HT1080 (cell line): ENCODE measurements at places on chromosomes 11 and 22. TPM values are rescaled to one million over a fixed set of nuclear protein-coding genes. Genes with fewer than 3 reads are reported as not detected.

DNA sequence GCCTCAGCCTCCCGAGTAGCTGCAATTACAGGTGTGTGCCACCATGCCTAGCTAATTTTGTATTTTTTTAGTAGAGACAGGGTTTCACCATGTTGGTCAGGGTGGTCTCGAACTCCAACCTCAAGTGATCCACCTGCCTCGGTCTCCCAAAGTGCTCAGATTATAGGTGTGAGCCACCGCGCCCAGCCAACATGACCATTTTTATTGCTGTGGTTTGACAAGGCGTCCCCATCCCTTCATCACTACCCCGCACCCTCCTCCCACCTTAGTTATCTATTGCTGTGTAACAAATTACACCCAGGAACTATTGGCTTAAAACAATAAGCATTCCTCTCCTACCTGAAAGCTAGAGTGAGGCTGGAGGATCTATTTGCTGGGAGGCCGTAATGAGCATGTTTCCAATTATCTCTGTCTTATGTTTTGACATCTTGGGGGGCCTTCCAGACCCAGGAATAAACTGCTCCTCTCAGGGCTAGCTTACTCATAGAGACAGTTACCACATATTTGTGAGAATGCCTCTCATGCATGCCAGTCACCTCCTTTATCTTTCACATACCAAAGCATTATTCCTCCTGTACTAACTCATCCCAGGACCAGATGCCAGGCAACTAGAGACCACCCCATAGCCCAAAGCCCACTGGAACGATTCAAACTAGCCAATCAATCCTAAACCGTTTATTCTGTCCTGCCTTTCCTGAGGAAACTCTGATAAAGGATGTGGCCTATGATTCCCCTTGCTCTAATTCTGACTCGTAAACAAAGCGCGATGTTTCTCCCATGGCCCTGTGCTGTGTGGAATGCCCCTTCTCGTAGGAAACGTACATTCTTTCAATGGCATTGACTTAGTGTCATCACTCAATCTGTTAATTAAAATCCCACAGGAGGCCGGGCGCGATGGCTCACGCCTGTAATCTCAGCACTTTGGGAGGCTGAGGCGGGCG is 19.4 kb downstream of the SNU13 start:
- peak; percentile 62 for DNase-seq

DNA sequence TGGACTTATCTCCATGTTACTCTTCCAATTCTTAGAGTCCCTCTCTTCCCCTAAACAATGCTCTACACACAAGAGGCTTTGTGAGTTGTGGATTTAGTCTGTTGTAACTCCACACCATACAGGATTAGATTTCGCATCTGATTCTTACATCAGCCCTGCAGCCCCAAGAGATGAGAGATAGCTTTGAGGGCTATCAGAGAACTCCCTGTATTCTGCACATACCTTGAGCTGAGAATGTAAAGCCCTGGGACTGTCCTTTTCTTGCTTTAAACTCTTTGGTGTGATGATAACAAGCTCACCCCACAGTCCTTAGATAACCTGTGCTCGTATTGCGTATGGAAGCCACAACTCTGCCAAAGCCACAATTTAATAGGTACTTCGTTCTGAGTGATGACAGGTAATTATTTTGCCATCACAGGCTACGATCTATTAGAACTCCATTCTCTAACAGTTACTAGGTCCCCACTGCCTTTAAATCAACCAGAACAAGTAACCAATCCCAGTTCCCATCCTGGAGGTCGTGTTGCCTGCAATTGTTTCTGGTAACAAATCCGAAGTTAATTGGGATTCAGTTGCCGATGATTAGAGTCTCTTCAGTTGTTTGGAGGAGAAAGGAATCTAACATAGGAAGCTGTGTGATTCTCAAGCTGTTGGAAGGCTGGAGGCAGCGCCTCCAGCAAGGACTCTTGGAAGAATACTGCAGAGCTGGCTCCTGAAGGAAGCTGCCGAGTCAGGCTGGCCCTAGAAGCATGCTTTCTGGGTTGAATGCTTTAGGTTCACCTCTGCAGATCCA is 1.3 kb upstream of the PARVG start:
- DNase-seq = no peak

GRCh38 chr11:15774388-15774939 is 581.9 kb downstream of the SOX6 start:
- DNase-seq = no peak

DNA sequence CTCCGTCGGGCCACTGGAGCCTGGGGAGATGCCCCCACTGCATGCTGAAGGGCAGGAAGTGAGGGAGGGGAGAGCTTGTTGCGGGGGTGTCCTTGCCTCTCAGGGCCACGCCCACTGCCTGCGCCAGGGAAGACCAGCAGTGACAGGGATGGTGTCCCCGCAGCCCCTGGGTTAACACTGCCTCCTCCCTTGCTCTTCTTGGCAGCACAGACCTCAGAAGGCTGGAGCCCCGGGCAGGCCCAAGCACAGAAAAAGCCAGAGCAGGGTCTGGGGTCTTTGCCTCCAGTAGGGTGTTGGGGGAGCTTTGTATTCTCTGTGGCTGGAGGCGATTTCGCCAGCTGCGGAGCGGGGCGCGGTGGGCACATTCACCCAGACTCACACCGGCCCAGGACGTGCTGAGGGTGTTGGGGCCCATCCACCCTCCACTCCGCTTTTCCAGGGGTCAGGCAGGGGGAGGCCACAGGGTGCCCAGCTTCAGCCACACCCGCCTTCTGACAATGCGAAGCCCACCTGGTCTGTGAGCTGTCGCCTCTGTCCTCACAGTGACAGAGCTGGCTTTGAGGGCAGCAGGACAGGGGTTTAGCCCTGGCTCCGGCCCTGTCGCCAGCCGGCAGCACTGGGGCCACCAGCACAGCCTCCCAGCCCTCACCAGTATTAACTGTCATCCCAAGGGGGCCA is 83.7 kb downstream of the CDKN1C start:
- no peak for DNase-seq

GRCh38 chr22:27393371-27393770 is 408.2 kb downstream of the MN1 start:
- DNase-seq = no peak

- DNase-seq = peak; percentile 16
These were observed 1.4 kb downstream of the TRPC6 start for GRCh38 chr11:101582236-101582988.

- DNase-seq = no peak
These were observed 60.6 kb upstream of the RASD2 start for GRCh38 chr22:35479985-35480550.

- DNase-seq = no peak
These were observed 12.2 kb downstream of the FAR1 start for GRCh38 chr11:13680501-13681264.

DNA sequence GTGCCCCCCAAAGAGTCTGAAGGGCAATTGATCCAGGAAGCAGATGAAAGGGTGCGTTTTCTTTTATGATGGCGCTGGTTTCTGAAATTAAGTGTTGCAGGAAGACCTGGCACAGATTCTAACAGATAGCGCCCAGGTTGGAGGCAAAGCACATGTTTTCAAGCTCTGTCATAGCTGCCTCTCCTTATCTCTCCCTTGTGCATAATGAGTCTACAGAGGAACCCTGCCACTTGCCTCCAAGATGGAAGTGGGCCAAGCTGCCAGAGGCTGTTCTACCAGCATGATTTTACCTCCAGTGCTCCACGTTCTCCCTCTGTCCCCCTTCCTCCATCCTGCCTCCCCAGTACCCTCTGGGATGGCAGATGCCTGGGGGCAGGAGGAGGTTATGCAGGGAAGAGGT is 30.0 kb upstream of the TLCD5 start:
- no peak for DNase-seq

GRCh38 chr11:44731685-44732430 is 5.1 kb downstream of the TSPAN18 start:
- no peak for DNase-seq

- DNase-seq = peak; percentile 52
These were observed 12.4 kb upstream of the PRRG4 start for GRCh38 chr11:32817181-32817851.

DNA sequence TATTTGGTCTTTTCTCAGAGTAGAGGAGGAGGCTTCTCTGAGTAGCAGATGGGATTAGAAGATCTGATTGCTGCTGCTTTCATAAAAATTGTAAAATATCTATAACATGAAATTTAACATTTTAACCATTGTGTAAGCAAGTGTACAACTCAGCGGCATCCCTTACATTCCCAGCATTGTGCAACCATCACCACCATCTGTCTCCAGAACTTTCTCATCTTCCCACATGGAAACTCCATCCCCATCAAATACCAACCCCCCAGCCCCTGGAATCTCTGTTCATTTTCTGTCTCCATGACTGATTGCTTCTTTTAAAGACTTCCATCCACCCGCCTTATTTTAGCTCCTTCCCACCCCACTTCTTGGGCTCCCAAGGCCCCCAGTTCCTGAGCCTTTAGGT is 32.3 kb downstream of the MRGPRD start:
- no peak for DNase-seq

DNA sequence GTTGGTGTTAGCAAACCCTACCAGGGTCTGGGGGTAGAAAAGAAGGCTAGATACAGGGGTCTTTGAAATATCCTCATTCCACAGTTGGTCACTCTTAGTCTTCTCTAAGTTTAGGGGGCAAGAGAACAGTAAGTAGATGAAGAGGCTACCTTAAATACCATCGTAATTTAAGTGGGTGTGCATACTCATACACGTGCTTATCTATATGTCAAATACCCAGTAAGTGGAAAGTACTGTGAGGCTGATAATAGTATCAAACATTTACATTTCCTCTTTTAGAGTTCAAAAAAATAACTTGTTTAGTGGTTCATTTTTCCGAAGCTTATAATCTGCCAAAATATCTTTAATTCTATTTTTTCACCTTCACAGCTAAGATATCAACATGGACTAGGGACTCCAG is 90.7 kb downstream of the WNT11 start:
- DNase-seq = no peak

- DNase-seq = no peak
These were observed 8.4 kb upstream of the OR52J3 start for GRCh38 chr11:5037926-5038325.

GRCh38 chr22:45511847-45512261 is 9.2 kb downstream of the FBLN1 start:
- no peak for DNase-seq

DNA sequence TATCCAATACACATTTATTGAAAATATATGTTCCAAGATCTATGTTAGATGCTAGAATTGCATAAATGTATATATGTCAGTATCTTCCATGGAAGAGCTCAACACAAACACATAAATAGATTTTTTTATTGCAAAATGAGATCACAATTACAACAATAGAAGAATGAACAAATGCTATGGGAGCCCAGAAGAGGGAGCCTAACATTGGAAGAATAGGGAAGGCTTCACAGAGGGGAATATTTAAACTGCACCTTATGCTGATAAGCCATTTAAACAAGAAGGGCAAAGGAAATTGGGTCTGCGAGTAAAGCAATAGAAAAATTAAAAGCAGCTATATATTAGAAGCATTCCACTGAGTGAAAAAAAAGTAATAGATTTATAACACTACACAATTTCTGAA is 96.1 kb upstream of the LRRC55 start:
- DNase-seq = no peak

DNA sequence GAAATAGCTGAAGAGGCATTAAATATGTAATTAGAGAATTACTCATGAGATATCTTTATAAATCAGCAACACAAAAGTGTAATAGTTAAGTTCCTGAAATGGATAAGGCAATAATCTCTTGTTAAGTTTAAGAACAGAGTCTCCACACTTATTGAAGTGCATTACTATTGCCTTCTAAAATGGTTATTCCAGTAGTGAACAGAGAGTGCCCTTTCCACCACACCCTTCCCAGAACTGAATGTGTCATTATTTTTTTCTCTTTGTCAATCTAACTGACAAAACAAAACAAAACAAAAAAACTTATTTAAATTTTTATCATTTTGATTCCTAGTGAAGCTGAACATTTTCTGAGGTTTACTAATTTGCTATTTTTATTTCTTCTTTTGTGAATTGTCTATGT is 9.2 kb upstream of the PRRG4 start:
- no peak for DNase-seq

DNA sequence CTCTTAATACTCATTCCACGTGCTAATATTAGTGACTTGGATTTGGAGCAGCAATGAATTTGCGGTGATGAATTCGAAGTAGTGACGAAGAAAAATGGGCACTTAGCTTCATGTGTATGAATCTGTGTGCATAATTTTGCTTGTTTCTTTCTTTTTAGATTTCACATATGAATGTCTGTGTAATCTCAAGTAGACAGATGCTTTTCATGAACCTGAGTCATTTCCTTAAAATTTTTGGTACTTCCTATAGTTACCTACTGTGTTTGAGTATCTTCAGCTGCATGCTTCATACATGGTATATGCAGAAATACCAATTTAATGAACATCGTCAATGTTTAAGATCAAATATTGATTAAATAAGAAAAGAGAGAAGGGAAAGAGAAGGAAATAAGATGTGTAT is 540.2 kb downstream of the RAB38 start:
- DNase-seq = no peak

Gene MS4A12
- total RNA-seq = not detected in 2 replicates

Gene OR9Q1
- total RNA-seq = not detected in 2 replicates

Gene OVCH2
- total RNA-seq = not detected in 2 replicates

Gene ANGPTL5
- not detected in 2 replicates for total RNA-seq

Gene DBX1
- total RNA-seq = not detected in 2 replicates

Gene SLC17A6
- total RNA-seq = not detected in 2 replicates

Gene DGAT2
- total RNA-seq = 4.9 and 5.9 TPM in 2 replicates

Gene NRXN2
- total RNA-seq = 0.42 TPM in 1 of 2 replicates, not detected in the other
